Heart left ventricle (tissue), 16 donors: ENCODE measurements at places on chromosomes 12 and 14. TPM values are rescaled to one million over a fixed set of nuclear protein-coding genes. Genes with fewer than 3 reads are reported as not detected.

SAMD15 gene
- polyA plus RNA-seq = 0.36 TPM

LRRK2 gene
- polyA plus RNA-seq = 2.7 TPM

P2RX7 gene
- polyA plus RNA-seq = 0.39 TPM

EPYC gene
- not detected for polyA plus RNA-seq

SYCP3 gene
- polyA plus RNA-seq = not detected

CS gene
- polyA plus RNA-seq = 291 TPM

MSI1 gene
- polyA plus RNA-seq = 2.4 TPM
